ENCODE measurements at places on chromosomes 13 and 19. TPM values are rescaled to one million over a fixed set of nuclear protein-coding genes. Genes with fewer than 3 reads are reported as not detected.

The LILRA5 gene
- 0.27 TPM for total RNA-seq

The ZNF709 gene
- 1.1 TPM for total RNA-seq

The EID2B gene
- total RNA-seq: 2.4 TPM

The NCR1 gene
- total RNA-seq: not detected

The LRRC63 gene
- total RNA-seq: not detected

The CPB2 gene
- total RNA-seq: not detected

The ANKLE1 gene
- total RNA-seq: 0.10 TPM

The DZIP1 gene
- 6.9 TPM for total RNA-seq

The KASH5 gene
- total RNA-seq: not detected

The ZNF616 gene
- 7.7 TPM for total RNA-seq

The PROSER3 gene
- total RNA-seq: 13.4 TPM

The C19orf81 gene
- 1.7 TPM for total RNA-seq

The WDR87 gene
- total RNA-seq: not detected

The ZNF99 gene
- total RNA-seq: 0.09 TPM

The S1PR5 gene
- 0.35 TPM for total RNA-seq

The LGALS14 gene
- total RNA-seq: not detected

The SPTBN4 gene
- total RNA-seq: 3.5 TPM

The FBXW9 gene
- total RNA-seq: 3.6 TPM

All from heart left ventricle (tissue), 16 donors.